Islet precursor cell (in vitro differentiated cells): ENCODE measurements at places on chromosomes 11 and 22.

- no peak for DNase-seq
Observed at GRCh38 chr11:72583177-72583553, 91.1 kb downstream of the PDE2A start.

DNA sequence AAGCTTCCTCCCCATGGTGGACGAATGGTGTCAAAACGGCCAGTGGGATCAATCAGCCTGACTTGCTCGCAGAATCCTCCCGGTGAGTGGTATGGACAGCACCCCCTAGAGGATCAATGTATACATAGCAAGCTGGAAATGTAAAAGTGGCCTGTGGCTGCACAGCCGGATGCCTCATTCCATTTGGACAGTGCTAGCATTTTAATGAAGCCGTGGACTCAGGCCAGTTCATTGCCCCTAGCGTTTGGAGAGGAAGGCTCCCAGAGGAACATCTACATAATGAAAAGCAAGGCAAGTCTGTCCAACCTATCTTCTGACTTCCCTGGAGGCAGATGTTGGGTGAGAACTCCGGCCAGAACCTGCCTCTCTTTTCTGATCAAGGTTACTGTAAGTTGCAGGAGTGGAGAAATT lies 942.3 kb downstream of the NTM start:
- DNase-seq: peak; percentile 79

DNA sequence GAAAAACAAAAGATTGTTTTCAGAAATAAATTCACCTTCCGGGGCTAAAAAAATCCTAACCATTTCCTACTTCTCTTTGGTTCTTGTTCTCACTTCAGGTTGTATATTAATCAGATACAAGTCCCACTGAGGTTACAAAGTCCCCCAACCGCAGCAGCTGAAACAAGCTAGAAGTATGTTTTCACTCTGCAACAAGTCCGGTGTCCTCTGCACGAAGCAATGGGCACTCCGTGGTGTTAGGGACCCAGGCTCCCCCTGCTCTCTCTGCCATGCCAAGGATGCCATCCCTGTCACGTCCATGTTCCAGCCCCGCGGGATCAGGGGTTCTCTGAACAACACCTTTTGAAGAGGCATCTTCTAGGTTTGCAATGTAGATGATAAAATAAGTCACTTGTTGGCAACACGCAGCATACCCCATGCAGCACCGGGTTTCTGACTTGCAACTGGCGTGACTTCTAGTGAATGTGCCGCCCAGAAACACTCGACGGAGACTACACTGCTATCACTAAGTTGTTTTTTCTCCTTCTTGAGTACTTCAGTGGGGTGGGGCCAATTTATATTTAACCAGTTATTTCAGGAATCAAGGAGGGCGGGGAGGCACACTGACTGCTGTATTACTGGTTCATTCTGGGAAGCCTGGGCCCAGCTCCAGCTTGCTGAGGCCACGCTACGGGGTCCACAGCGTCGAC lies 25.4 kb upstream of the GSTP1 start:
- no peak for DNase-seq

GRCh38 chr11:68992743-68993255 lies 12.0 kb upstream of the MRGPRD start:
- peak; percentile 38 for DNase-seq

DNA sequence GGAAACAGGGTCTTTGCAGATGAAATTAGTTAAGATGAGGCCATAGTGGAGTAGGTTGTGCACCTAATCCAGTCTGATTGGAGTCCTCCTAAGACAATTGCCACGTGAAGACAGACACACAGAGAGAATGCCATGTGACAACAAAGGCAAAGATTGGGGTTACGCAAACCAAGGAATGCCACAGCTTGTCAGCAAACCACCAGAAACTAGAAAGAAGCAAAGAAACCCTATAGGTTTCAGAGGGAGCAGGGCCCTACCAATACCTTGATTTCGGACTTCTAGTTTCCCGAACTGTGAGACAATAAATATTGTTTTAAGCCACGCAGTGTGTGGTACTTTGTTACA lies 8.2 kb upstream of the LAYN start:
- no peak for DNase-seq

DNA sequence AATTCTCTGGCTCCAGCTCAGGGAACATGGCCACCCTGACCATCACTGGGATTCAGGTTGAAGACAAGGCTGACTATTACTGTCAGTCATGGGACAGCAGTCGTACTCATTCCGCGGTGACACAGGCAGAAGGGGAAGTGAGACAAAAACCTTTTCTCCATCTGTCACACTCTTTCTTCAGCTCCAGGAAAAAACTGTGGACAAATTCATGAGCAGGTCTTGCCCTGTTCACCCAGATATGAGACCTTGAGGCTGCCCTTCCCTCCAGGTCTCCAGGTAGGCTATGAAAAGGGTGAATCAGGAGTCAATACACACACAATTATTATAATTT lies 39.4 kb upstream of the GGTLC2 start:
- no peak for DNase-seq

DNA sequence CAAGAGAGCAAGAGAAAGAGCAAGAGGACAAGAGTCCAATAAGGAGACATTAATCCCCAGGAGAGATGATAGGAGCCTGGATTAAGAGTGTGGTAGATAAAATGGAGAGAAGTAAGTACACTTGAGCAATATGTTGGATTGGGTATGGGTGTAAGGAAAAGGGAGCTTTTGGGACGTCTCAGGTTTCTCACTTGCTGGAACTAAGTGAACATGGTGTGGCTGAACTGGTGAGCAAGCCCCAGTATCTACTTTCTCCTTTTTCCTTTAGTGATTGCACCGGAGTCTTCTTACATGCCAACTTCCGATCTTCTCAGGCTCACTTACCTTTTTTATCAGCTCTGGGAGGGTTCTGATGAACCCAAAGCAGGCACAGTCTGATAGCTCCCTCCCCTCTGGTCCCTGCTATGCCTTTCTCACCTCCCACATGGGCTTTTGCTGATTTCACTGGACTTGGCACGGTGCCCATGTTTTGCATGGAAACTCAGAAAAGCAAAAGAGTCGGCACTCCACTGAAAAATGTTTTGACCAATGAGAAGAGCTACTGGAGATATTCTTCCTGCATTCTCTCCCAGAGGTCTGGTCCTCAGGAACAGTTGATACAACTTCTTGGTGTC lies 14.5 kb upstream of the APLNR start:
- no peak for DNase-seq

DNA sequence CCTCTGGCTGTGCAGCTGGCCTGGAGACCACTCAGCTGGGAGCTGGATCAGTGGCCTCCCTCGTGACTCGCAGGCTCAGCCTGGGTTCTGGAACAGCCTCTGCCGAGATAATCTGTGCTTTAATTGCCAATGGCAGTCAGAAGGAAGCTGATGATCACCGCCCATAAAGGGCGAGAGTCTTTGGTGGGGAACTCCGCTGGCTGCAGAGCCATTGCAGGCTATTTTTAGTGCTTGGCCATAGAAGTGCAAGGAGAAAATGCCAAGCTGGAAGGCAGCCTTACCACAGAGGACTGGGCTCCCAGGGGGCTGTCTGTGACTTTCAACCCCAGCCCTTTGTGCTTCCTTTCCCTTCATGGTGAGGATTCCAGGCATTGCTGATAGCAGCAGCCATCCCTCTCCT lies 62.2 kb upstream of the TENM4 start:
- peak; percentile 78 for DNase-seq

DNA sequence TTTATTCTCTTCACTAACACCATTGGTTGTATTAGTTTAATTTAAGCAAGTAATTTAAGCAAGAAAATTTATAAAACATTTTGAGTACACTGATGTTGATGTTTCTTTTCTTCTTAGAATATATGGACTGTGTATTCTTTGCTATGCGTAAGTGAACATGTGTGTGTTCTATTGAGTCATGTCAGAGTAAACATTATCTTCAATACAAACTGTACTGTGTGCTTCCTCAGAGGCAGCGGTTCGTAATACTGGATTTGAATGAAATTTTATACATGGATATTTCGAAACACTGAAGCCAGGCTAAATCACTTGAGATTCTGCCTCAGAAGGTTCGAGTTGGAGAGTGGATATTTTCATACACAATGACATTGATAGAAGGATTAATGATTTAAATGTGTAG lies 452.6 kb downstream of the LUZP2 start:
- no peak for DNase-seq
